Activated gamma-delta T cell treated with Interleukin-2 at 50 U/mL for 16 hours (primary cell): ENCODE measurements at places on chromosomes 6 and 20.

- DNase-seq: no peak
Measured at GRCh38 chr20:51569815-51570738, 27.6 kb upstream of the NFATC2 start.

DNA sequence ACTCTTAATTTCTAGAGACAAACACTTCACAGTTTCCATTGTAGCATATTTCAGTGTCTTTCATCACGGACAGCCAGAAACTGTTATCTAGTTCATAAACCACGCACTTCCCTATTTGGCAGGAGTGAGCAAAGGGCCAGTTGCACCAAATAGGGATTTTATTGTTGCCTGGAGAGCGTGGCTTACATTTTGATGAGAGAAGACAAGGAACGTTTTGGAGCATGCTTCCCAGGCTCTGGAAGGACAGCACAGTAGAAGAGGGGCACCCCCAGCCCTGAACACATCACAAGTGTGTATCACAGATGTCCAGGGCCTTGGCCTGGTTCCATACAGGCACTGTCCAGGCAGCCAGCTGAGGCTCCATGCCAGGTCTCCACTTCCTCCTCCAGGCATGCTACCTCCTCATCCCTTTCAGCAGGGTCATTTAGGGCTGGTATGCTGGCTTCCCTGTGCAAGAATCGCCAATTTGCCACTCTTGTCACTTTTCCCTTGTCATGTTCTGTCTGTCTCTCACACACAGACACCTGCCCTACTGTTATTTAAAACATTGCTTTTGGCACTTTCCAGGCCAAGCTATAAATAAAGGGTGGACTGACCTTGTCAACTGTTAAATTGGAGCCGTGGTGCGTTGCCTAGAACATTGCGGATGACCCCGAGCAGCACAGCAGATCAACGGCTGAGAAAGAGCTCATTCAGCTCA, 235.0 kb upstream of the GMDS start:
- no peak for DNase-seq

DNA sequence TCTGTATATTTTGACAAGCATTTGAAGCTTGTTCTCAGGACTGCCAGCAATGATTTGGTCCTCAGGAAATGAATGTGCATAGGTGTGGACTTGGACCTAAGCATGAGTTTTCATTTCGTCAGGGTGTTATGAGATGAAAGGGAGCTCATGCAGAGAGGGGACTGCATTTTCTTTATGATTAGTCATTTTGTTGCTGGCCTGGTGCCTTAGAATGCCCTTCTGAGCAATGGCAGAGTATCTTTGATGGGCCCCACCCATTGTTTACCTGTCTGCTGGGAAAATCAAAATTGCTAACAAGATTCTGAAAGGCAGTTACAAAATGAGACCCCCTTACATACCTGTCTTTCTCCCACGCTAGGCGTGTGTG, 51.5 kb upstream of the MTHFD1L start:
- no peak for DNase-seq

DNA sequence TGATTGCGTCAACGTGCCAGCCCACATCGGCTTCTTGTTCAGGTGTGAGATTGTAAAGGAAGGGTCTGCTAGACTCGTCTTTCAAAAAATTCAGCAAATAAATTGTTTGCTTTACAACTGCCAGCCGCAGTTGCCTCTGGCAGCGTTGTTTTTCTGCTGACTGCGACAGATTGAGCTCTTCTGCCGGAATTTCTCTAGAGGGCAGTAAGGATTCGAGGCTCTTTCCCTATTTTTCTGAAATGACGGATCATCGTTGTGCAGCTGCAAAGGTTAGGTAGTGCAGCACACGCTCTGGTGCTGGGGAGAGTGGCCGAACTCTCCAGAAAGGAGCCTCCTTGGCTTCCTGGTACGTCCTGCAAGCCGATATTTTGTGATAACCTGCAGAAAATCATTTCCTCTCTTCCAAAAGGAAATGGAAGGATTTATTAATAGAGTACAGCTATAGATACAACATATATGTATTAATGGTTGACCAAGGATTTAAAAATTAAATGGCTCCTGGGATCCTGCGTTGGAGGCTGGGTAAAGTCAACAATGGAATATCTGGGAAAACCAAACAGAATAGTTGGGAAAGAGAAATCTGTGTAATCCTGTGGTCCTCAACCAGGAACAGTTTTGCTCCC, 121.9 kb upstream of the ZFP64 start:
- no peak for DNase-seq

DNA sequence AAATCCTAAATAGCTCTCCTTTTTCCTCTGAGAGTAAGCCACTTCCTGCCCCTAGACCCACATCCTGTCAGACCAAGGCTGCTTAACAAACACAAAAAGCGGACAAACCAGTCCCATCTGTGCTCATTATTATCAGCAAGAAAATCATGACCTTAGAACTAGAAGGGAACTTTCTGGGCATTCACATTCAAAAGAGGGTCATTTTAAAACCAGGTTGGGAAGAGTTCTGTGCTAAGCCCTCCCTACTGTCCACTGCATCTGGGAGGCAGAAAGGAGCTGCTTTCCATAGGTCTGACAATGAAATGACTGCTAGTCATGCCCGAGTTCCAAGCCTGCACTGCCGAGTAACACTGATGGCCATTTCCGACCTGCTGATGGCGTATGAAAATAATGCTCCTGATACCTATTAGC, 15.4 kb downstream of the EZR start:
- peak; percentile 49 for DNase-seq

GRCh38 chr6:158625881-158626305, 18.6 kb downstream of the DYNLT1 start:
- DNase-seq: no peak

DNA sequence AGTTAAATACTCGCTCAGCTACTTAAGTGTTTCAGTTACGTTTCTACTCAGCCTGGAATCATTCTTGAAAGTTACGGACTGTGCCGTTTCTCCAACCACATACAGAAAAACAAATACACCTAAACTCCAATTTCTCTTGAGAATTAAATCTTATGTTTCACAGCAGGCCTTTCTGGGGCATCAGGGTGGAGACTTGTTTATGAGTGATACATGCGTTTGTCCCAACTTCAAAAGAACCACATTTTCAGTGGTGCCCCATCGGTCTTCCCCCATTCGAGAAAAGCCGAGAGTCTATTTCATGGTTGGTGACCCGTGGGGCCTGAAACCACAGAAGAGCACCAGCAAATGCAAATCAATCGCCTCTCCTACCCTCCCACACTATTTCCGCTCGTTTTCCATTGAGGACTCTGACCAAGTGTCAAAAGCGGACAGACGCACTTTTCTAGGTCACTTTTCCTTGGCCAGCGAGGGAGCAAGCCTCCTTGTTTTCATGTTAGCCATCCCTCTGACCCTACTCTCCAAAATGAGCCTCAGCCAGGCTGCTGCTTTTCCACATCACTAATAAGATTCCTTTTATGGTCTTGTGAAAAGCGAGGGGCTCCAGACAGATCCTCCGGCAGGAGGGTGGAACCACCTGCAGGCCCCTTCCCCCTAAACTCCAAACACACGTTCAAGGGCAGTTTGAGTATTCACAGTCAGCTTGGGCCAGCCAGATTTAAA, 3.1 kb downstream of the JAG1 start:
- DNase-seq: no peak

DNA sequence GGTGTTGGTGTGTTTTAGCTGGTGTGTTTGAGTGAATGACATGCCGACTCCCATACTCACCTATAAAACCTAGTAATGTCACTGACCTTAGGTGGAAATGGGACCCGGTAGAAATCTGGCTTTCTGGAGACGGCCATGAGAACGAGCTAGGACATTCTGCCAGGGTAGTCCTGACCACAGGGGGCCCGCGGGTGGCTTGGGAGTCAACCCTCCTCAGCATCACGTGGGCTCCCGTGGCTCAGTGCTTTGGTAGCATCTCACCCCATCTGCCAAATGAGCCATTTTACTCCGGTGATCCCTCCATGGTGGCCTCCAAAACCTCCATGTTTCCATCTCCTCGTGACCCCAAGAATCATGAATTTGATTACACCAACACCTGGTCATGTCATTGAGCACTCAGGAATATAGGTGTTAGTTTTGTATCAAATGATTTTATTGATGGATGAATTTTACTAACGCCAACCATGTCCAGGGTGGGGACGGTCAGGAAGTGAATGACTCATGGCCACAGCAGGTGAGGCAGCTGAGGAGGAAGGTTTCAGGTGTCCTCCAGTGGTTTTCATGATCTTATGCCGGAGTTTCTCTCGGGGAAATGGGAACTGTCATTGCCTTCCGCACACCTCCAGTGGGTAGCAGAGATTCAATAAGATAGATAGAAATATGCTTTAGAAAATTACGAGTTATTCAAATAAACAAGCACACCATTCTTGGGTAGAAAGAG, 195.0 kb downstream of the SYNDIG1 start:
- DNase-seq: no peak

DNA sequence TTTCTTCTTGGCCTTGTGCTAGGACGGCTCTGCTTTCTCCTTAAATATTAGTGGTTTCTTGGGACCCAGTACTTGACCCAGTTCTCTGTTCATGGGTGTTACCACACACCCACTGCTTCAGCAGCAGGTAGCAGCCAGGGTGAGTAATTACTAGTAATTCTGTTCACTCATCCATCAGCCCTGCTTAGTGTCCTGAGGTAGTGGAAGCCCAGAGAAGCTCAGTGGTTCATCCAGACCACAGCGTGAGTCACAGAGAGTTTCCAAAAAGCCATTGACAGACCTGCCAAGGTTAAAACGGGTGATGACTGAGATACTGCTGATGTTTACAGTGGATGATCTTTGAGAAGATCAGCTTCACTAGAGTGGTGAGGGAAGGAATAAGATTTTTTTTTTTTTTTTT, 51.7 kb upstream of the HINT3 start:
- DNase-seq: peak; percentile 20

GRCh38 chr20:20229595-20229994, 138.3 kb upstream of the INSM1 start:
- no peak for DNase-seq

DNA sequence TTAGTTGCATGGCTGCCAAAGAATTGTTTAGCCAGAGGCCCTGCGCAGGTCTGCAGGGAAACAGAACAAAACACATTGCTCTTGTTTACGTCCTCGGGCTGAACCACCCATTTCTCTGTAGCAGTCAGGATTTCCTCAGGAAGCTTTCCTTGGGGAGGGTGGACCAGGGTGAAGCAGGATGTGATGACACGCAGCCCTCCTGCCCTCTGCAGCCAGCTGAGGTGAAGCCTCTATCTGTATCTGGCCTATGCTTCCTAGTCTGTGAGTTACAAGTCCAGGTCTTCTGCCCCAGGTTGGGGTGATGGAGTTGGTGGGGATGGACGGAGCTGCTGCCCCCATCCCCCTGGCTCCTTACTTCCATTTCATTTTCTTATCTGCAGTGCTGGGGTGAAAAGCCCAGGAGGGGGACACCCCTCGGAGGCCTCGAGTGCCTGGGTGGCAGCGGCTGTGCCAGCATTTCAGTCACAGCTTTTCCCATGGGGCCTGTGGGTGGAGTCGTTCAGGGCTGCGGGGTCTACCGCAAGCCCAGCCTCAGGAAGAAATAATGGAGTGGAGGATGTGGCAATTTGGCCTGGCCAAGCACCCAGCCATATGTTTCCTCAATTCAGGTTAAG, 24.9 kb downstream of the SASH1 start:
- DNase-seq: no peak

- no peak for DNase-seq
Measured at GRCh38 chr6:93801101-93801847, 381.9 kb upstream of the EPHA7 start.

- no peak for DNase-seq
Measured at GRCh38 chr6:22747571-22747970, 178.2 kb downstream of the HDGFL1 start.
